ENCODE measurements at places on chromosomes 6 and 20. TPM values are rescaled to one million over a fixed set of nuclear protein-coding genes. Genes with fewer than 3 reads are reported as not detected.

The HLA-DQB2 gene
- 0.32 TPM for total RNA-seq

The UTRN gene
- 141 TPM for total RNA-seq

DNA sequence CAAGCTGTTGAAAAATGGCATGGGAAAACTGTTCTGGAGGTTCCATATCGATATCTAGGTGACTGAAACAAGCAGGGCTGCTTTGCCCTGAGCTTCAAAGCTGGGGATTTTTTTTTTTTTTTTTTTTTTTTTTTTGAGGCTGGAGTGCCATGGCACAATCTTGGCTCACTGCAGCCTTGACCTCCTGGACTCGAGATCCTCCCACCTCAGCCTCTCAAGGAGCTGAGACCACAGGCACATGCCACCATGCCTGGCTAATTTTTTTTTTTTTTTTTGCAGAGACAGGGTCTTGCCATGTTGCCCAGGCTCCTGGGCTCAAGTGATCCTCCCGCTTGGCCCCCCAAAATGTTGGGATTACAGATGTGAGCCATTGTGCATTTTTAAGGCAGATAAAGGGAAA is 11.0 kb downstream of the ERGIC3 start:
- DNase-seq = no peak

- DNase-seq = no peak
Measured at GRCh38 chr20:30288346-30288745, 969.1 kb upstream of the DEFB115 start.

DNA sequence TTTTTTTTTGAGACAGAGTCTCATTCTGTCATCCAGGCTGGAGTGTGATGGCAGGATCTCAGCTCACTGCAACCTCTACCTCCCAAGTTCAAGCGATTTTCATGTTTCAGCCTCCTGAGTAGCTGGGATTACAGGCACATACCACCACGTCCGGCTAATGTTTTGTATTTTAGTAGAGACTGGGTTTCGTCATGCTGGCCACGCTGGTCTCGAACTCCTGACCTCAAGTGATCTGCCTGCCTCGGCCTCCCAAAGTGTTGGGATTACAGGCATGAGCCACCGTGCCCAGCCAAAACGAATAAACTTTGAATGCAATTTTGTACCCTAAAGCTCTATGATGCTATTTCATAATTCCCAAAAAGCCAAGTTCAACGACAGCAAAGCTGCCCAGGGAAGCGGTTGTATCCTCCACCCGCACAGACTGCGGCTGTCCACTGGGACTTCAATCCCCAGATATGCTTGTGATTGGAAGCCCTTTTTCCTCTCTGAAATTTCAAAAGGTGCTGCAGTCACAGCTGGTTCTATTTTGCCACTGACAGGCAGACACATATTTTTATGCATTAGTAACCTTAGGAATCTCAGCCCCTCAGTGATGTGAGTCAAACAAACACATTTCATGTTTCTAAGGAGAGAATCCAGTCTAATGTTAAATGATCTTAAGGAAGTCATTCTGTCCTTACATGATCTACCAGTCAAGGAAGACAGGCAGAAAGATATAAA is 8.7 kb upstream of the RAMACL start:
- no peak for DNase-seq

- DNase-seq = no peak
Measured at GRCh38 chr20:35006531-35006971, 50.9 kb downstream of the MYH7B start.

DNA sequence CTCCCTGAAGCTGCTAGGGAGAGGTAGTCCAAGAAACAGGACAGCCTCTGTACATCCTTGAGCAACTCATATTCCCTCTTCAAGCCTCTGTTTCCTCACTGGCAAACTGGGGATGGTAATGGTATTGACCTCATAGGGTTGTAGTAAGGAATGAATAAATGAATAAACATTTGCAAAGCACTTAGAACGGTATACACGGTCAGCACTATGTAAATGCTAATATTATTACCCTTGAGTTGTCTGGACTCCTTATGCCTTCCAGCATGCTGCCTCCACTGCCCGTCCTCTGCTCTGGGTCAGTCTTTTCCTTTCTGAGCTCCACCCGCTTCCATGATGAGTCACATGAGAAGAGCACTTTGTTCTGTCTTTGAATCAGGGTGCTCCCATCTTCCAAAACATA is 50.6 kb downstream of the KHDC1L start:
- DNase-seq = no peak

Data from activated CD8-positive, alpha-beta T cell treated with anti-CD3 and anti-CD28 coated beads, Interleukin-2, amount 10 ng/mL, durations not matched to agents 7 days and 5 days (primary cell).